ENCODE measurements at places on chromosomes 5 and 9.

- peak; percentile 96 for DNase-seq
These were observed 18.2 kb upstream of the DCP2 start for GRCh38 chr5:112958093-112959088.

- DNase-seq = no peak
These were observed 35.1 kb upstream of the SIMC1 start for GRCh38 chr5:176203086-176203485.

- no peak for DNase-seq
These were observed 85.7 kb upstream of the NIPBL start for GRCh38 chr5:36790847-36791246.

- DNase-seq = no peak
These were observed 130.0 kb downstream of the ENC1 start for GRCh38 chr5:74510476-74511075.

GRCh38 chr9:90665072-90665471, 22.4 kb upstream of the DIRAS2 start:
- no peak for DNase-seq

- no peak for DNase-seq
These were observed 36.6 kb downstream of the CSF2 start for GRCh38 chr5:132110195-132110594.

- DNase-seq = no peak
These were observed 34.1 kb upstream of the MTMR12 start for GRCh38 chr5:32346869-32347268.

DNA sequence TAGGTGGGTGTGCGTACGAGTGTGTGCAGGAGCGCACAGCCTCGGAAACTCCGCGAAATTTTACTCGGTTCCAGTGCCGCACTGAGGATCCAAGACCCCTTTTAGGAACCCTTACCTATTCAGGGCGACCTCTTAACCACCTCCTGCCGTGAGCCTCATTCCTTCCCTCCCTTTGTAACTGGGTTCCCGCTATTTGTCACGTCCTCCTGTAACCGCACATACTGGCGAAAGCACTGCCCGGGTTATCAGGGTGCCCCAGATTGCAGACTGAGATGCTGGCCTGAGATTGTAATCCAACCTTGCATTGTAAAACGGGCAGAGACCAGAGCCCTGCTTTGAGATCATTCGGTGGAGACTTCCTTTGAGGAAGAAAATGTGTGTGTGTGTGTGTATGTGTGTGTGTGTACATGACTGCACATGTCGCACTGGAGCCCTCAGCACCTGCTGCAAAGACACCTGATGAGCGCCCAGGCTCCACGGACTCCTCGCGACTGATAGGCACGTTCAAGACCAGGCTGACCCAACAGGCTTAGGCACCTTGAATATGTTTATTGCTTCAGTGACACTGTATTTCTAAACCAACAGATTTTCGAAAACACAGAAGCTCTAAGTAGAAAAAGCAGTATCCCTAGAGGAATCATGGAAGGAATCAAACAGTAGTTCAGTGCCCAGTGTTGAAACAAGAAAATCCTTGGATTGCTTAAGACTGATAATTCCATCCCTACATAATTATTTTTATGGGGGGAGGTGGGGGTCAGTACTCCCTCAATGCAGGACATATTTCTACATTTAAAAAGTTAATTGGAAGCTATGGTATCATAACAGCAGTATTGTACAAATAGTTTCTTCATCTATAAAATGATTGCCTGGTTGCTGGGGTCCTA, 86.5 kb upstream of the TNFAIP8 start:
- DNase-seq = peak; percentile 73

GRCh38 chr9:99681113-99681512, 140.6 kb upstream of the NR4A3 start:
- no peak for DNase-seq

GRCh38 chr5:41812156-41812555, 58.1 kb downstream of the OXCT1 start:
- DNase-seq = no peak

DNA sequence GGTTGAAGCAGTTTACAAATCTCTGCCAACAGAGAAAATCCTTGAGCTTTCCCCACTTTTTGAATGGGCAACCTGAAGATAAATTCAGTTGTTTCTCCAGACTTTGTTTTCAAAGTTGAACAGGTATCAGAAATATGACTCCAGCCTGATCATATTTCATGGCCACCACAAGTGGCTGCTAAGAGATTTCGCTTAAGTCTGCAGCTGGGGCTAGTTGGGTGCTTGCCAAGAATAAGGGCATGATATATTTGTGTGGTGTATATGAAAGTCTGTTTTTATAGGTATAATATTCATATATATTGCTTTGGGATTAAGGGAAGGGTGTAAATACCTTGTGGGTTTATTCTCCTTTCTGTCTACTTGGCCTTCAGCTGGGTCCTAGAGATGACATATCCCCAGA, 168.4 kb upstream of the GDNF start:
- DNase-seq = no peak

DNA sequence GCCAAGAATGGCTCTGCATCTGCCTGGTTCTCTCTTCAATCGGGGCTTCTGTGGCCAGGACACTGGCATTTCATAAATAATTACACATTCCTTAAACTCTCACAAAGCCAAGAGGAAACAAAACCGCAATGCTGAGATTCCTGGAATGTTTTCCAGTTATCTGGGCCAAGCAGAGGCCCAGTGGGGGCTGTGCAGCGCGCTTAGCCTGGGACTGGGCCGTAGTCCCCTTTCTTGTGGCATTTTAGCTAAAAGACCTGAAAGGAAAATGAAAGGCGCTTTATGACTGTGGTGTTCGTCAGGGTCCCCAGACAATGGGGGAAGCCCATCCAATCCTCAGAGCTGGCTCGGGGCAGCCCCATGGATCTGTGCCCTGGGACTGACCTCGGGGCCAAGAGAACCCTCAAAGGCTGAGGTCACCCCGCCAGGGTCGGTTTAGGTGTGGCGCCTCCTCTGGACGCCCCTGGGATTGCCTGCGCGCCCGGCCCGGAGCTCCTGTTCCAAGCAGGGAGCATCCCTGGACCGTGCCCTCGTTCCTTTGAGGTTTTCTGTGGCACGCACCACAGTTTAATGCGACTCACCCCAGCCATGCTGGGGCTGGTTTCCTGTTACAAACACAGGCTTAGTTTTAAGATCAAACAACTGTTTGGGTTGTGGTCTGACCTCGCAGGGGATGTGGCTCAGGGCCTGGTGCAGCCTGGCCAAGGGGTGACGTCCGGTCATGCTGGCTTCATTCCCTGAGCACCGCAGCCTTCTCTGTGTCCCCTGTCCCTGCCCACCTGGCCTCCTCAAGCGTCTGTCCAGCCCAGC, 51.5 kb upstream of the NKD2 start:
- DNase-seq = peak; percentile 76

GRCh38 chr9:1248743-1249142, 198.6 kb downstream of the DMRT2 start:
- DNase-seq = no peak

- DNase-seq = no peak
These were observed 161.2 kb upstream of the FSTL4 start for GRCh38 chr5:133773247-133774202.

DNA sequence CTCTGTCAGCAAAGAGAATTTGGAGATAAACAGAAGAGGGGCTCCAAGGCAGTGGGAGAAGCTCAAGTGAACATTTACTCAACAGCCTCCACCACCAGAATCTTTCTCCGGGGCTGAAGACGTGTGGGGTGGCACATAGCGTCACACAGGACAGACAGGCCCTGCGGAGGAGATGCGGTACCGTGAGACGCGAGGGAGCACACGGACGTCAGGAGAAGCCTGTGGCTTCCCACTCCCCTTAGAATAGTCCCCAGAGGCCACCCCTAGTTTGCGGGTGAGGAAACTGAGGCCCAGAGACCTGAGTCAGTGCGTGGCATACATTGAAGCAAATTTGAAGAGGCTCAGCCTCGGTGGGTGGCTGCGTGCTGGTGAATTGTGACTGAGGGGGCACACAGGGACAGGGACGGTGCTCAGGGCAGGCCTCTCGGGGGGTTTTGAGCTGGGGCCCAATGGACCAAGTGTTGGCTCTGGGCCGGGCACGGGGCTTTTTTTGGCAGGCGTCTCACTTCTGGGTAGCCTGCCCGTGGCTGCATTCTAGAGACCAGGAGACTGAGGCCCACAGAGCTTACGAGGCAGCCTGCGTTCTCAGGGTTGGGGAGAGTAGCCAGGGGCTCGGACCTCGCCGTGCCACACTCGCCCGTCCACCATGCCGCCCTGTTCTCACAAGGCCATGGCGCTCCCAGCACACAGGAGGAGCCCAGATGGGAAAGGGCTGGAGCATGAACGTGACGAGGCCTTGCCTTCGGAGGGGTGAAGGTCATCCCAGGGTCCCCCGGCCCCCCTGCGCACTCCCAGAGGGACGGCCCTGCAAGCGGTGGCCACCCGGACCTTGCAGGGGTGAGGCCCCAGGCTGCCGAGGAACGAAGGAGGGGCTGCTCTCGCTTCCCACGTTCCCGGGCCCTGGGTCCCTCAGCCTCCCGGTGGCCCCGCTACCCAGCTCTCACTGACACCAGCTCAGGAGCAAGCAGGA, 220.6 kb downstream of the C9orf50 start:
- no peak for DNase-seq

GRCh38 chr9:81825846-81826516, 102.2 kb upstream of the SPATA31D4 start:
- no peak for DNase-seq

- no peak for DNase-seq
These were observed 75.9 kb downstream of the KDM4C start for GRCh38 chr9:6833518-6834192.

DNA sequence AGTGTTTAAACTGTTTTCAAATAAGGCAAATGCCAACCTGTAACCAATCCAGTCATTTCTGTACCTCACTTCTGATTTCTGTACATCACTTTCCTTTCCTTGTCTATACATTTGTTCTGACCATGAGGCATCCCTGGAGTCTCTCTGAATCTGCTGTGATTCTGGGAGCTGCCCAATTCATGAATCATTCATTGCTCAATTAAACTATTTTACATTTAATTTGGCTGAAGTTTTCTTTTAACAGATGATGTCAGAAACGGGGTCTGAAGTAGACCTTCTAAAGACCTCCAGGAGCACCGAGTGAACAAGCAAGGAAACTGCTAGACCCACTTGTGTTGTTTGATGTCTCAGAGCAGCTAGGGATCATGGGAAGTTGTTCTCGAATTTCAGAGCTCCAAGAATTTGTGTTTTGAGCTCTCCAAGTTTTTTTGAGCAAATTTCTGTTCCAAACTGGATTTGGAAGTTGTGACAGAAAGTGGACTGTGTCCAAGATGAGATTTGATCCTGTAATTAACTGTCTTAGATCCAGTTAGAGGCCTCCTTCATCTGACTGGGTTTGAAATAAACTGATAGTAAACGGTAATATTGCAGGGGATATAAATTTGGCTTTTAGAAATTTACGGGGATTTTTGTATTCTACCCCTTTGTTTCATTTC, 490.8 kb upstream of the ST8SIA4 start:
- DNase-seq = no peak

DNA sequence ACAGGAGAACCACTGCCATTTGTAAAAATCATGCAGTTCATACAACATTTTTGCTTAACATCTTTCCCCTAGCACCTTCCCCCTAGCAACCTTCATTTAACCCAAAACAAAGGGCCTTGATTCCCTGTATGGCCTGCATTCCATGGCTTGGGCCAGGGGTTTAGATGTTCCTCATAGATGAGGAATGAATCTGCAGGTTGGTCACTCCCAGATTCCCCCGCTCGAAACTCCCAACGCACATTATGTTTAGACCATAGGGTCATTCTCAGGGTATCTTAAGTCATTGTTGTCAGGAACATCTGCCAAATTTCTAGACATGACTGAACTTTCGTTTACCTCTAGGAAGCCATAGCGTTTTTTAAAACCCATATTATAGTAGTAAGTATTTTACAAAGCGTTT, 282.2 kb upstream of the VLDLR start:
- no peak for DNase-seq

DNA sequence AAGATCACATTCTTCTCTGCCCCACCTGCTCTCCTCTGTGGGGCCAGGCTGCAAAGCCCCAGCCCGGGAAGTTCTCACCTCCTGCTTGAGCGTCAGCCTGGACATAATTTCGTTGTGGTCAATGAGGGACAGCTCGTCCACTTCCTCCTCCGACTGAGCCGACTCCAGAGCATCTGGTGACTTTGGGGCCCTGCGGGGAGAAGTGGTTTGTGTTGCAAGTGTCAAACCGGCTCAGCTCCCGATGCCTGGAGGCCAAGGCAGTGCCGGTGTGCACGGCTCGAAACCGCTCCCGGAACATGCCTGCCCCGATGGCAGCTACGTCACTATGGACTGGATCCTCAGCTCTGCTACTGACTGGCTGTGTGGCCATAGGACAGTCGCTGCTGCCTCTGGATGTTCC, 52.8 kb downstream of the PRRT1B start:
- DNase-seq = no peak

- DNase-seq = no peak
These were observed 86.1 kb downstream of the GTF3C4 start for GRCh38 chr9:132756214-132756845.

DNA sequence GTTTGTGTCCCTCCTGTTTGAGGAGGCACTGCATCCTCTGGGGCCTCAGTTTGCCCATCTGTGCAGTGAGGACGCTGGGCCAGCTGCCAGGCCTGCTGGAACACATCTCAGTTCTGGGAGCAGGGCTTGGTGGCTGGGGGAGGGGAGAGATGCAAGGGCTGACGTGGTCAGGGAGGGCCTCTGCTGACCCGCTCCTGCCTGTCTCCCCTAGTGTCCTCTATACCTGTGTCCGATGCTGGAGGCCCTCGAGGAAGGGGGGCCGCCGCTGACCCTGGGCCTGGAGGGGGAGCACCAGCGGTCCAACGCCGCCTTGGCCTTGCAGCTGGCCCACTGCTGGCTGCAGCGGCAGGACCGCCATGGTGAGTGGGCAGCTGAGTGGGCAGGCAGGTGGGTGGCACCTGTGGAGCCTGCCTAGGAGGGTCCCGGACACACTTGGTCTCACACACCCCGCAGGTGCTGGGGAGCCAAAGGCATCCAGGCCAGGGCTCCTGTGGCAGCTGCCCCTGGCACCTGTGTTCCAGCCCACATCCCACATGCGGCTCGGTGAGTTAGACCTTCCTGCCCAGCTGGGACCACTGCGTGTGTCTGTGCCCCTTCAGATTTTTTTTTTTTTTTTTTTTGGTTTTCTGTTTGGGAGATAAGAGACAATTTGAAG, 5.8 kb downstream of the FPGS start:
- no peak for DNase-seq

- DNase-seq = no peak
These were observed 34.1 kb upstream of the GRIA1 start for GRCh38 chr5:153456354-153456753.

DNA sequence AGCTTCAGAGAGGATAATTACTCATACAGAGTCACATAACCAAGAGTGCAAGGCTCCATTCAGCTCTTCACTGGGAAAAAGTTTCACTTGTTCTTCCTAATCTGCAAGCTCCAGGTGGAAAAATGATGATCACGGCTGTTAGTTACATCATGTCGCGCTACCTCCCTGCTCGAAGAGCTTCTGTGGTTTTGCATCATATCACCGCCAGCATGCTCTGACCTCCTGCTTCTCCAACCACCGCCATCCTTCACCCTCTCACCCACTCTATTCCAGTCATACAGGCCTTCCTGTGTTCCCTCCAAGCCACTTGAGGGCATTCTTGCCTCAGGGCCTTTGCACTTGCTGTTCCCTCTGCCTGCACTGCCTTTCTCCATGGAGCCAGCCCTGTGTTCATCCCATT, 47.1 kb downstream of the COL27A1 start:
- DNase-seq = no peak

Measured in endothelial cell of umbilical vein (primary cell).